ENCODE measurements at places on chromosomes 13 and 19.

DNA sequence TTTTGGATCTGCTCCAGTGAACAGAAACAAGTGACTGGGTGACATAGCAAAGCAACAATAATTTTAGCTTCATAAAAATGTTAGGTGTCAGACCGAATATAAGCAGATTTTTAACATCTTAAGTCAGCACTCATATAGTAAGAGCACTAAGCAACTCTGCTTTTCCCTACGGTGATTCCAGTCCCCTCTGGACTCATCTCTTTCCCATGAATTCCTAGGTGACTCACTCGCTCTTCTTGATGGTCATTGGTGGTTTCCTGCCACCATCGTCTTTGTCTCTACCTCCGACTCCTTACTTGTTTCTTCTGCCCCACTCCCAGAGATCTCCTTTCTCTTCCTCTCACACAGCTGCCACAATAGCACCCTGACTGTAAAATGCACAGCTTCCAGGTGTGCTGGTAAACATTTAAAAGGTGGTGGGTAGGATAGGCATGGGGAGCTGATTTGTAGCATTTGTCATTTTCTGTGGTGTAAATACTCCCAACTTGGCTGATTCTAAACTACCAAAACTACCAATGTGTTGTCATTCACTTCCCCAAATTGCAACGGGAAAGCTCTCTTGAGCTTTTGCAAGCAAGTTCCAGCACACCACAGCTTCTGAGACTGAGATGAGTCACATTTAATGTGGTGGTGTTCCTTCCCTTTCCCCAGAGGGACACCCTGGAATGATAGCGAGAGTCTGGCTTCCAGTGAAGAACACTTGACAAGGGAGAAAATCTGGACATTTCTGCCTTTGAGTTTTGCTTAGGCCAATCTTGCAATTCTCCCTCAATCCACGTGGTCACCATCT lies 42.8 kb upstream of the CLDN10 start:
- DNase-seq: no peak

DNA sequence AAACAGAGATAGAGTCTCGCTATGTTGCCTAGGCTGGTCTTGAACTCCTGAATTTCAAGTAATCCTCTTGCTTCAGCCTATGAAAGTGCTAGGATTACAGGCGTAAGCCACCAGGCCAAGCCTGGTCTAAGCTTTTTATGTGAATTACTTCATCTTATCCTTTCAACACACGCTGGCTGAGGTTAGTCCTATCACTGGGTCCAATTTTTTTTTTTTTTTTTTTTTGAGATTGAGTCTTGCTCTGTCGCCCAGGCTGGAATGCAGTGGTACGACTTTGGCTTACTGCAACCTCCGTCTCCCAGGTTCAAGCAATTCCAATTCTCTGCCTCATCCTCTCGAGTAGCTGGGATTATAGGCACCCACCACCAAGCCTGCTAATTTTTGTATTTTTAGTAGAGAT lies 10.4 kb downstream of the MYO1F start:
- no peak for DNase-seq

GRCh38 chr13:64369121-64369520 lies 2861.0 kb downstream of the PCDH9 start:
- no peak for DNase-seq

DNA sequence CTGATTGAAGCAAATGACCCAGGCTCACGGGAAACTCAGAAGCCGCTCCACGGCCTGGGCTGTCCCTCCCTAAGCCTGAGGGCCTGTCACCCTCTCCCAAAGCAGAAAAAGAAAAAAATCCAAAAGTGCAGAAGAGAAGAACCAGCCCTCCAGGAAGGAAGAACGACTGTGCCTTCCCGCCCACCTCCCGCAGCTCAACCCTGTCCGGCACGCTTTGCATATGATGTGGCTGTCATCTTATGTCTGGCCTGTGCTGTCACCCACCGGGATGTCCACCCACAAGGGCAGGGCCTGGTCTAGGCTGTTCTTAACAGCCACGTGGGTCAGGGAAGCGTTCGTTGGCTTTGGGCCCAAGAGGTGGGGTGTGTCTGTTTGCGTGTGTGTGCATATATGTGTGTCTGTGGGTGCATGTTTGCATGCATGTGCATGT lies 13.7 kb downstream of the ZBTB7A start:
- no peak for DNase-seq

GRCh38 chr13:31101472-31102170 lies 60.1 kb downstream of the HSPH1 start:
- DNase-seq: no peak

DNA sequence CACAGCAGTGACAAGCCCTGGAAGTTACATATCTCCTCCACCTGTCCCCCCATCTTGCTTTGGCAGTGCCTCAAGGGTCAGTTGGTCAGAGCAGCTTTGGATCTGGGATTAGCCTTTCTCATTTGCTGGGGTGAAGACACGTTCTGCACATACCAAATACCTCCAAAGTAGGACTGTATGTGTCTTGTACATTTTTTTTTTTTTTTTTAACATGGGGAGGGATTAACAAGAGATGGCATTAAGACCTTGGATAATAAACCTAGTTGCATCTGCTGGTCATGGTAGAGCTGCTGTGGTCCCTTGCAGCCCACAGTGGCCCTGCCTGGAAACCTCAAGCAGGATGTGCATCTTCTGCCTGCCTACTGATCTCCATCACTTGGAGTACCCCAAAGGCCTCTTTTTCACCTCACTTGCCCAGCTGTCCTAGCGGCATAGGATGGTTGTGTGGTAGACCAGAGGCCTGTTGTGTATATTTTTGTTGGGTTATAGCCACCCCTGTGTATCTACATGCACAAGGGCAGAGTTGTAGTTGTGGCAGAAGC lies 2.5 kb downstream of the RPS19 start:
- no peak for DNase-seq

- DNase-seq: no peak
Measured at GRCh38 chr13:27147530-27148170, 24.0 kb downstream of the USP12 start.

- no peak for DNase-seq
Measured at GRCh38 chr13:53152057-53152421, 123.4 kb downstream of the OLFM4 start.

- DNase-seq: no peak
Measured at GRCh38 chr19:48967346-48968178, 2.5 kb downstream of the FTL start.

DNA sequence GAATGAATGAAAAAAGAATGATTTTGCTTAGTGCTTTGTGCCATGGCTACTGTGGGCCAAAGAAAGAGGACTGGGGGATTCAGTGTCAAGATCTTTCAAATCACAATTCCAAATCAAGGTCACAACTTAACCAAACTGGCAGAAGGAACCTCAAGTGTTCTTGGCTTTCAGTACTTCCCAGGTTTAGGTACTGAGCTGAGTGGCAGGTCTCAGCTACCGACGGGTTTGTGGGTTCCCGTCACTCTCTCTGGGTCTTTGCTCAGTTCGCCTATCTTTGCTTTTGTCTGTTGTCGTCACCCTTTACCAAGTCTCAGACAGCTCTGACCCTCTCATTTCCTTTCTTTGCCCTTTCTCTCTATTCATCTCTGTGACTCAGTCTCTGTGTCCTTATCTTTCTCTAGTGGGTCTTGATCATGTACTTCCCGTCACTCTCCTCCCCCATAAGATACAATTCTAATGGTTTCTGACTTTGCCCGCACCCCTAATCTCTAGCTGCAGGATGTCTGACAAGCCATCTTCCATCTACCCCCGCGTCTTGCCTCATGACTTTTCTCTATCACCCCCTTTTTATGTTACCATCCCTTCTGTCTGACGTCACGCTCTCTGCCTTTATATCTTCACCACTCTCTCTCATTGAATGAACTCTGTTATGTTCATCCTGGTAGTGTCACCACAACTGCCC lies 33.3 kb upstream of the LRRC4B start:
- no peak for DNase-seq

GRCh38 chr13:52461265-52461664 lies 6.0 kb downstream of the CKAP2 start:
- DNase-seq: no peak

DNA sequence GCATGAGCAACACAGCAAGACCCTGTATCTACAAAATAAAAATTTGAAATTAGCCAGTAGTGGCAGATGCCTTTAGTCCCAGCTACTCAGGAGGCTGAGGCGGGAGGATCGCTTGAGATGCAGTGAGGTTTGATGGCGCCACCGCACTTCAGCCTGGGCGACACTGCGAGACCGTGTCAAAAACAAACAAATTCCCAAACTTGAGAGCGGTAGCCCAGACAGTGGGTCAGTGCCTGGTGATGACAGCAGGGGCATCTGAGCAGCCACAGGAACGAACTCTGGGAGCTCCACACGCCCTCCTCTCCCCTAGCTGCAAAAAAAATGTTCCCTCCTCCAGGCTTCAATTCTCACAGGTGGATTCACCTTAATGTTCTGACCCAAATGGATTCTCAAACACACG lies 14.1 kb downstream of the ZNF490 start:
- DNase-seq: no peak

DNA sequence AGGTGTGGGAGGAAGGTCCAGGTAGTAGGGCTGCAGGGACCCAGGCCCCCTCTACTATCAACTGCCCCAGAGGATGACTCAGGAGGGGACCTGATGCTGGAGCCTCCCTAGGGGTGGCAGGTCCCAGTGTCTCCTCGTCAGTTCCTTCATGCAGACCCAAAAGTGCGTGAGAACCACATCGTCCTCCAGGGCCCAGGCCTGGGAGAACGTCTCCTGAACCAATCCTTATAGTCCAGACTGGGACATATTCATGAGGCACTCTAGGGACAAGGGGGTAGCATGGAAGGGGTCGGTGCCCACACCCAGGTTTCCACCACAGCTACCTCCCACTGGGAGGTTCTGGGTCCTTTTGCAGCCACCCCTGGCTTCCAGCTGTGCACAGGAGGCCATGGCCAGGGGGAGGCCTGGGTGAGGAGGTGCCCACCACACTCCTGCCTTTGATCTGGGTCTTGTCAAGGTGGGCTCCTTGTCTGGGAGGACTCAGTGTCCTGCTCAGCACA lies 38.0 kb upstream of the TPM4 start:
- DNase-seq: no peak

DNA sequence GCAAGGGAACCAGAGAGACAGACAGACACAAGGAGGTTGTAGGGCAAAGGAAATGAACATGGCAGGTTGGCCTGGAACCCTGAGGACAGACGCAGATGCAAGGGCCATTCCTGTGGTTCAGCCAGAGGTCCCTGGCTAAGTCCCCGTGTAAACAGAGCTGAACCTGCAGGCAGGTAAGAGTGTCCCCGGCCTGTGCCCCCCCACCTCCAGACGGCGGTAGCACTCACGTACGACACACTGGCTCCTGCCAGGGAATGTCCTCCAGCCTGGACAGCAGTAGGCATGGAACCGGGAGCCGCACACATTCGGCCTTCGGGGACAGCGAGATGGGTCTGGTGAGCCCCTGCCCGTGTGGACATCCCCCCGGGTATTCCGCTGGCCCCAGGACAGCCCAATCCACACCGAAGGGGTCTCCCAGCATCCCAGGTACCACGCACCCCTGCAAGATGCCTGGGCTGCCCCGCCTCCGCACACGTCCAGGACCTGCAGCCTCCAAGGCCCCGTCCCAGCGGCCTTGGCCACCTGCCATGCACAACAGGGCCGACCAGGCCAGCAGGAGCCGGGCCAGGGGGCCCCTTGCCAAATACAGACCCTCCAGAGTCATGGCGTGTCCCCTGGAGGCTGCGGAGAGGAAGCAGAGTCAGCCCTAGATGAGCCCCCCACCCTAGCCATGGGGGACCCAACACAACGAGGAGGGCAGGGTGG lies 2.4 kb downstream of the FBN3 start:
- DNase-seq: no peak

DNA sequence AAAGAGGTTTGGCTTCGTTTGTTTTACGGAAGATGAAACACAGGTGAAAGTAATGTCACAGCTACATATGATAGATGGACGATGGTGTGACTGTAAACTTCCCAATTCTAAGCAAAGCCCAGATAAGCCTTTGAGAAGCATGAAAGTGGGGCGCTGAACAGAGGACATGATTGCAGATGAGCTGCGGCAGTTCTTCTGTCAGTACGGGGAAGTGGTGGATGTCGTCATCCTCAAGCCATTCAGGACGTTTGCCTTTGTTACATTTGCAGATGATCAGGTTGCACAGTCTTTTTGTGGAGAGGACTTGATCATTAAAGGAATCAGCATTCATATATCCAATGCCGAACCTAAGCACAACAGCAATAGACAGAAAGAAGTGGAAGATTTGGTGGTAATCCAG lies 111.5 kb upstream of the DIAPH3 start:
- DNase-seq: no peak

- DNase-seq: no peak
Measured at GRCh38 chr13:105725887-105726286, 809.6 kb downstream of the EFNB2 start.

GRCh38 chr13:19862481-19863313 lies 752 bp downstream of the ZMYM5 start:
- DNase-seq: no peak

GRCh38 chr13:30892966-30893365 lies 13.1 kb upstream of the MEDAG start:
- DNase-seq: no peak

DNA sequence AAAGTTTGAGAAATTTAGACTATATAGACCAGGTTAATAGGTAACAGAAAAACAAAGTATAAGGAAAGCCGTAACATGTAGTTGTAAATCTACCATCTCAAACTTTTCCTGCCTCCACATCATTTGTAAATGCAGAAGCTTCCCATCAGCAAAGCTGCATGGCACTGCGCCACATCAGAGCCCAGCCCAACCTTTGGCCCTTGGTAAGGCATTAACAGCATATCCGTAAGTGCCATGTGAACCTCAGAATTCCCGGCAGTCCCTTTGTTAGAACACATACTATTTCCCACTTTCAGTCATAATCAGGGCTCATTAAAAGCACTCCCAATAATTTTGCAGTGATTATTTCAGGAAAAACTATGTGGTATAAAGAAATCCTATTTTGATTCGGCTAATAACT lies 51.6 kb downstream of the MPHOSPH8 start:
- DNase-seq: no peak

GRCh38 chr13:35936246-35936978 lies 194.8 kb downstream of the DCLK1 start:
- DNase-seq: no peak

GRCh38 chr13:101767131-101767530 lies 314.7 kb downstream of the ITGBL1 start:
- peak; percentile 22 for DNase-seq

- DNase-seq: no peak
Measured at GRCh38 chr19:55622242-55622969, 2.0 kb downstream of the ZNF784 start.

DNA sequence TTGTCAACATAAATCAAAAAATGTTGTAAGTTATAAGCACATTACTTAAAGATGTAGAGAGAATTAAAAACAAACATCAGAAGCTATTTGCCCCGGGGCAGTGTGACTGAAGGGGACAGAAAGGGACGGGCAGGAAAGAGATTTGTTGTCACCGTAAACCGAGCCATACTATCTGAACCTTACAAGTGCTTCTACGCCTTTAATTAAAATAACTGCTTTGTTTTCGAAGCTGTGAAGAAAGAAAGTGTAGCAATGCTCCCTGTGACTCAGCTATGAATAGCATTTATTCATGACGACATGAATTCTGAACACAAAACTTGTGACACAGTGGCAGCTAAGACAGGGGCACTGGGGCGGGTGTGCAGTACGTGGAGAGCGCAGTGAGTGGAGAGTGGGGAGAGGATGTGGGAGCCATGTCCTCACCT lies 30.0 kb downstream of the ZNF787 start:
- no peak for DNase-seq

All from NCI-H2171 (cell line).